NCI-H187 (cell line): ENCODE measurements at places on chromosomes 2 and 18.

DNA sequence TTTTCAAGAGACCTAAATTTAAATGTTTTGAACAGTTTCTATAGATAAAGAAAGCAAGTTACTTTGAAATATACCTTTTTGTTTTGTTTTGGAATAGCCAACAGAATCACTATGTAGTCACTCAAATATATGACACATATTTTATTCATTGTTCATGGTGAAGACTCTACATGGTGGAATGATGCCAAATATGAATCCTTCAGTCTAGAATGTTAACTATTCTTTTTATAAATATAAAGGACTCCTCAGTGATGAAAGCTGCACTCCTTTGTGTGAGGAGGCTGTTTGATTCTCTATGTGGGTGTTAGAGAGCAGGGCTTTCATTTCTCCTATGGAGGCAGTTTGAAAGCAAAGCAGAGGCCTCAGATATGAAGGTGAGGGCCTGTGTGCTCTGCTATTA, 396.4 kb upstream of the LRRTM1 start:
- no peak for DNase-seq

DNA sequence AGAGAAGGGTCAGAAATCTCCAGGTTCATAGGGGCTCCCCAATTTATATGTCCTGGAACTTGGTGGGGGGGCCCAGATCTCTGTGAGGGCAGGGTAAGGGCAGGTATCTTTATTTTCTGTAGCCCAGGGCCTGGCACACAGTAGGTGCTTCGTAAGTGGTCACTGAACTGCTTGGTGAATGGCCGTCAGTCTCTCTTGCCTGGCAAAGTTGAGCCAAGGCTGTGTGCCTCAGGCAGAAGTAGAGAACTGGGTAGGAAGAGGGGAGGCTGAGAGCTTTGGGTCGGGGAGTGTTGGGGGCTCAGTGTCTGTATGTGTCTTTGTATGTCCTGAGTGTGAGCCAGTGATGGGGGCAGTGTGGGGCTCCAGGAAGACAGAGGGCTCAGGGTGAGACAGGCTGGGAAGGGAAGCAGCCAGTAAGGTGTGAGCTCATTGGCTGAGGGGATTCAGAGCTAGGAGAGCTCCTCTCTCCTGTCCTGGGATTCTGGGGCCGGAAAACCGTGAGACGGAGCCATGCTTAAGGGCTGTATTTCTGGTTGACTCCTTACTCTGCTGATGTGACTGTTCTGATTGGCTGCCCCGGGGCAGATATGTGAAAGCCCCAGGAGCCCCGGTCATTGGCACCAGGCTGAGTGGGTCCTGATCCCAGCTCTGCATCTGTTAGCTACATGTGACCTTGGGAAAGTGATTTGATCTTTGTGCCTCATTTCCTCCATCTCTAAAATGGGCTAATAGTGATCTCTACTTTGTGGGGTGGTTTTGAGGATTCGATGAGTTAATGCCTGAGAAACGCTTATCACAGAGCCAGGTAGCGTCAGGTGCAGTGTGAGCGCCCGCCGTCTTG, 30.3 kb downstream of the STEAP3 start:
- no peak for DNase-seq

DNA sequence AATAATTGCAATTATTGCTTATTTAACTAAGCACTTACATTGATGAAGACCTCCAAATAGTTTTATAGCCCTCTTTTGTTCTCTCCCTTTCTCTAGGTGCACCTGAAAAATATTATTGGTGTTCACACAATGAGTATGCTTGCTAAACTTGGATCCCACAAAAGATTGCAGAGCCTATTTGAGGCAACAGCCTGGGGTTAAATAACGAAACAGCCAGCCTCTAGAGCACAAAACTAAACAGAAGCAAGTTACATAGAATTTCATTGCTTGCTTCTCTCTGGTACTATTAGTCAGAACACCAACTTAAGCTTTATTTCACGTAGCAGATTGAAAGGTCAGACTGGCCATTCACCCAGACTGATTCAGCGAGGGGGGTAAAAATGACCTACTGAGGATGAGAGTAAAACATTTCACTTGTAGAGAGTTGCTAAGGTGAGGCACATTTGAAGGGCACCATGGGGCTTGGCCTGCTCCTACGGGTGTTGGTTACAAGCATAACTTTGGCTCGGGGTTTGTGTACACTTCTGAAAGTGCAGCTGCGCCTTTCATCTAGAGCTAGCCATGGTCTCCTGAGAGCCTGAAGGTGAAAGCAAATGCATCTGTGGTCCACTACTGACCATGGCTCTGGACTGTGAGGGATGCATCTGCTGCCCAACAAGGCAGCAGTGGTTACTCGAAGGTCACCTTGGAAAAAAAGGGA, 225.1 kb upstream of the LRRTM1 start:
- DNase-seq: no peak

GRCh38 chr18:27750014-27750413, 426.9 kb downstream of the CDH2 start:
- peak; percentile 47 for DNase-seq

- no peak for DNase-seq
These were observed 15.7 kb upstream of the PIK3C3 start for GRCh38 chr18:41939326-41939725.

- no peak for DNase-seq
These were observed 147.6 kb upstream of the CAB39 start for GRCh38 chr2:230564805-230565779.

GRCh38 chr18:829432-829831, 17.4 kb upstream of the YES1 start:
- DNase-seq: no peak

DNA sequence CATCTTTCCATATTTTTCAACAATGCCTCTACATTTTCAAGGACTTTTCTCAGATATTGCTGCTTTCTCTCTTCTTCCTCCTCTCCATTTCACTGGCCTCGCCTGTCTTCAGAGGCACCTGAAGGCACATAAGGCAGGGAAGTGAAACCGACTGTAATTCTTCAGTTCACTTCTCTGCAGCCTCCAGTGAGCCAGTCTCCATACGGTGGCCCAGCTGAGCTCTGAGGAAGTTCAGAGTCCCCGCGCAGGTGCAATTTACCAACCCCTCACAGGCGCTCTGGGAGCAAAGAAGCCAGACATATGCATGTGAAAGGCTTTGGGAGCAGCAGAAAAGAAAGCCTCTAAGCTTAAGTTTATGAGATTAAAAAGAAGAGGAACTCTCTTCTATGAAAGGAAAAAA, 12.4 kb downstream of the KLHL14 start:
- DNase-seq: no peak

DNA sequence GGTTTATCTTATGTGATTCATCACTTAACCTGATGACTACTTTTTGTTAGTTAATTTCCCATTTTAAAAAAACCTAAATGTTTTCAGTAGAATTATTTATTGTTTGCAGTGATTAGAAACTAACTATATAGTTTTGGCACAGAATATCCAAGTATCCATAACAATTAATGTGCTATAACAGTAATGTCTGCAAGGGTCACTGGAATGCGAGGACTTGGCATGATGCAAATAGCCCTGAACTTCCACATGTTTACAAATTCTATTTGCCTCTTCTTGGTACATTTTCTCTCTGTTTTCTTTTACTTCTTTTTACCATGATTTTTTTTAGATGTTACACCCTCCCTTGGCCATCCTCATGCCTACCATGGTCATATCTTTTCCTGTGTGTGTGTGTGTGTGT, 49.3 kb upstream of the GALNT3 start:
- no peak for DNase-seq

GRCh38 chr2:228762565-228762964, 508.5 kb downstream of the PID1 start:
- no peak for DNase-seq

DNA sequence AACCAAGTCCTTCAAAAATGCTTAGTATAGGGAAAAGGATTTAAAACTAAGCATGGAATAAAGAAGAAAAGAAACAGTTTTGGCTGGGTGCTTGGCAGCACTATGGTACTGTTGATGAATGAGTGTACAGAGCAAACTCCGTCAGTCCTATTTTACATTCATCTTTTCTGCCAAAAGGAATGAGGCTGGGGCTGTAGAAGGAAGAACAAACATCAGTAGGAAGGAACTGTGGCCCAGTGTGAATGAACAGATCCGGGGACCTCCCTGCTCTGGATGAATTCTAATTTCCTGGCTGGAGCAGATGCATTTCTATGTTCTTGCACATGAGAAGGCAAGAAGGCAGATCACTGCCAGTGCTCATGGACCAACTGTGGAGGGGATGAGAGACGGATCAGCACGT, 474.0 kb upstream of the MEIS1 start:
- DNase-seq: no peak

DNA sequence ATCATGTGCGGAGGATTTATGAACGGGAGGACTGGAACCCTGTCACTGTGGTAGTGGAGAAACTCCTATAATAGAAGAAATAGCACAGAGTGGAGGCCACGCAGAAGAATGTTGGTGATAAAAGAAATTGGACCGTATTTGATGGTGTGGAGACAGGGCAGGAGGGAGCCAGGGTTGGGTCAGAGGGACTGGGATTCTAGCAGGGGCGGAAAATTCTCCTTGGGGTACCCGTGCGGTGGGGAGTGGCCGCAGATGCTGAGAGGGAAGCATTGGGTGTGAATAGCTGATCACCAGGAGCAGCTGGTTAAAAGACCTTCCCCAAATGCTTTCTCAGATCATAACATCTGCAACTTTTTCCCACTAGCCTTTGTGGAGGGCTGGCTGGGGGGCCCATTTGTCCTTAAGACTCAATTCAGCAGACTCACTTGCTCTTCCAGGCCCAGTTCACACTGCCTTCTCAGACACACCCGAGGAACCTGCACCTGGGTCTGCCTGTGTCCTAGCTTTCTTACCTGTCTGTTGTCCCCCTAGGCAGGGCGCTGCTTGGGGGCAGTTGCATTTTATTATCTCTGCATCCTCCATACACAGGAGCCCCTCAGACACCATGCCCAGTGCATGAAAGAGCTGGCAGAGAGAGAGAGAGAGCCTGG, 7.1 kb downstream of the SH3BP4 start:
- DNase-seq: no peak

GRCh38 chr2:156784020-156784701, 348.0 kb downstream of the GPD2 start:
- DNase-seq: no peak

- DNase-seq: no peak
These were observed 303.4 kb downstream of the PIK3C3 start for GRCh38 chr18:42258301-42258965.

DNA sequence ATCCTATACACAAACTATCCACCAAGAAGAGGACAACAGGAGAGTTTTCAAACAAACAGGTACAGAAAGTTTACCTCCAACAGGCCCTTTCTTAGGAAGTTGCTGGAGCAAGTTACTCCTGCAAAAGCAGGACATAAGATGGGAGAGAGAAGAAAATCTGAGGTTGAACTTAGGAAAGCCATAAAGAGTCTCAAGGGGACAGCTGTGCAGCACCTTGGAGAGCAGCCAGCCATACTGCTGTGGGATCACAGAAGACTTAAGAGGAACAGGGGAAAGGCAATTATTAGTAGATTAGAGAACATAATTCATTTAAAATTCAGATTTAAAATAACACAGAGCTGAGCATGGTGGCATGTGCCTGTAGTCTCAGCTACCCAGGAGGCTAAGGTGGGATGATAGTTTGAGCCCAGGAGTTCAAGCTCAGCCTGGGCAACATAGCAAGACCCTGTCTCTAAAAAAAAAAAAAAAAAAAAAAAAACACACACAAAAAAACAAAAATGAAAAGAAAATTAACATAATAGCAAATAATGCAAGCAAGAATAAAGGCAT, 148.1 kb upstream of the SIX3 start:
- DNase-seq: no peak

- no peak for DNase-seq
These were observed 310.8 kb downstream of the ERBB4 start for GRCh38 chr2:212227755-212228154.

GRCh38 chr2:19331450-19331849, 27.0 kb downstream of the OSR1 start:
- DNase-seq: no peak

GRCh38 chr18:5297597-5297996, 2.1 kb upstream of the ZBTB14 start:
- DNase-seq: no peak

GRCh38 chr18:44586782-44587524, 93.7 kb upstream of the SETBP1 start:
- DNase-seq: no peak

- no peak for DNase-seq
These were observed 21.1 kb upstream of the NFATC1 start for GRCh38 chr18:79374408-79375171.

GRCh38 chr2:197293252-197294007, 17.1 kb downstream of the ANKRD44 start:
- no peak for DNase-seq

- DNase-seq: no peak
These were observed 62.1 kb downstream of the NABP1 start for GRCh38 chr2:191740016-191740419.

GRCh38 chr2:119606674-119607073, 62.4 kb downstream of the CFAP221 start:
- DNase-seq: no peak

DNA sequence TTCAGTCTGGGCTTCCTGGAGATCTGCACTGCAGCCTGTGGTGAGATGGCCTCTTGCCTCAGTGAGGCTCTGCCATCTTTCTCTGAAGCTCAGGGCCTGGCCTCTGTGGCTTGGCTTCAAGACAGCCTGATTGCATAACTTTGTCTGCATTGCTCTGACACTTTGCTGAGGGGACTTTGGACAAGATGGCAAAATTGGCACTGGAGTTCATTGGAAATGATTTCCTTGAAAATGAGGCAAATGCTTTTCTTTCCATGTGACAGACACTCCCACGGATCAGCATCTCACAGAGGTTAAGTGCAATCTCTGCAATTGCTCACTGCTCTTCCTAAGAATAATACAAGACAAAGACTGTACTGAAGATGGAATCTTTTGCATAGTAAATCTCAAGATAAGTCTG, 166.8 kb downstream of the KCNS3 start:
- no peak for DNase-seq

- no peak for DNase-seq
These were observed at the start of gene DGKD for GRCh38 chr2:233353769-233354499. Gene DGKD (plus strand): TSS chr2:233354494. CDS start chr2:233354519, 25 bp downstream.

GRCh38 chr2:190786404-190787166, 94.0 kb upstream of the GLS start:
- DNase-seq: no peak

GRCh38 chr2:217337771-217338170, 477.9 kb upstream of the TNP1 start:
- no peak for DNase-seq

DNA sequence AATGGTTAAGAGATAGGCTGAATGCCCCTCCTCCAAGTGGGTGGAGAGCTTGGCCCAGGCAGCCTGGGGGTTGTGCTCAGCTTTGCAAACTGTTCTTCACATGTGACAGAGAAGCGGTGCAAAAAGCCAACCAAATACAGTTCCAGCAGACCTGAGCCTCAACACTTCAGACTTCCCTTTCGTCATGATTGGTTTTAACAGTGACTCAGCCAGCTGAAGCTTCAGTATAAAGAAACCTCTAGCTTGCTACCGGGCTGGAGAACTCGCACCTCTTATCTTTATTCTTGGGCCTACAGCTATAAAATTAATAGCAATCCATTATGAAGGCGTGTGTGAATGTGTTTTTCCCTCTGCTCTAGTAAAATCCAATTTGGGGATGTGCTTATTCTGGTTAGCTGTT, 20.0 kb downstream of the SETBP1 start:
- no peak for DNase-seq

GRCh38 chr2:12051831-12052230, 305.4 kb downstream of the LPIN1 start:
- no peak for DNase-seq
